MCF 10A (cell line): ENCODE measurements at places on chromosomes 16 and 17. TPM values are rescaled to one million over a fixed set of nuclear protein-coding genes. Genes with fewer than 3 reads are reported as not detected.

The ABCA8 gene
- 0.81 and 1.5 TPM in 2 replicates for total RNA-seq

The TBC1D3G gene
- total RNA-seq, result 0.86 TPM in 1 of 2 replicates, not detected in the other

The GRIN2A gene
- not detected in 2 replicates for total RNA-seq

The MYH2 gene
- not detected in 2 replicates for total RNA-seq

The ANKRD40 gene
- 42.2 and 46.4 TPM in 2 replicates for total RNA-seq

The SMIM5 gene
- total RNA-seq, result 0.09 TPM in 1 of 2 replicates, not detected in the other
